ENCODE measurements at places on chromosomes 1 and 21. TPM values are rescaled to one million over a fixed set of nuclear protein-coding genes. Genes with fewer than 3 reads are reported as not detected.

Gene ZNF669
- 3.2 TPM for total RNA-seq

Gene KHDRBS1
- total RNA-seq: 70.2 TPM

Gene SLFNL1
- total RNA-seq: not detected

Gene PRELP
- 71.0 TPM for total RNA-seq

Gene RPS6KC1
- 16.4 TPM for total RNA-seq

Gene AKR7A2
- 57.7 TPM for total RNA-seq

Gene ACKR1
- 2.2 TPM for total RNA-seq

Gene MYOG
- total RNA-seq: not detected

Gene B3GALT6
- 13.5 TPM for total RNA-seq

Gene CFHR4
- not detected for total RNA-seq

Gene CD84
- 9.0 TPM for total RNA-seq

Gene TTLL10
- total RNA-seq: not detected

Gene POLR3GL
- total RNA-seq: 2.9 TPM

All from esophagus squamous epithelium (tissue), 5 donors.